Left renal cortex interstitium (tissue), 4 donors: ENCODE measurements at places on chromosomes 1 and 21. TPM values are rescaled to one million over a fixed set of nuclear protein-coding genes. Genes with fewer than 3 reads are reported as not detected.

The TENT5C gene
- 3.0 TPM for polyA plus RNA-seq

The MXRA8 gene
- 164 TPM for polyA plus RNA-seq

The VCAM1 gene
- 37.0 TPM for polyA plus RNA-seq

The ZNF683 gene
- not detected for polyA plus RNA-seq

The GPR89A gene
- 44.8 TPM for polyA plus RNA-seq

The OR10Z1 gene
- polyA plus RNA-seq, result 0.10 TPM

The S100A8 gene
- polyA plus RNA-seq, result 4.4 TPM

The RGS8 gene
- 0.06 TPM for polyA plus RNA-seq

The RNF207 gene
- polyA plus RNA-seq, result 64.1 TPM

The KCNAB2 gene
- polyA plus RNA-seq, result 5.3 TPM

The FMO3 gene
- polyA plus RNA-seq, result 0.16 TPM

The SSR2 gene
- 359 TPM for polyA plus RNA-seq

The PYHIN1 gene
- 0.29 TPM for polyA plus RNA-seq

The HTR6 gene
- 2.5 TPM for polyA plus RNA-seq

The AMY1C gene
- not detected for polyA plus RNA-seq

The RGS1 gene
- 0.68 TPM for polyA plus RNA-seq

The NUDT4B gene
- polyA plus RNA-seq, result 0.49 TPM

The RXFP4 gene
- polyA plus RNA-seq, result 0.23 TPM

The SYCP1 gene
- 0.23 TPM for polyA plus RNA-seq

The PRSS38 gene
- polyA plus RNA-seq, result not detected

The PODN gene
- polyA plus RNA-seq, result 1.7 TPM

The CLCA1 gene
- polyA plus RNA-seq, result not detected

The IPP gene
- polyA plus RNA-seq, result 27.0 TPM

The IGSF21 gene
- polyA plus RNA-seq, result 0.71 TPM

The RSBN1 gene
- polyA plus RNA-seq, result 31.1 TPM

The GOLT1A gene
- polyA plus RNA-seq, result 2.7 TPM

The AGMAT gene
- polyA plus RNA-seq, result 21.0 TPM

The MSH4 gene
- polyA plus RNA-seq, result 0.21 TPM

The MAP1LC3C gene
- 1.4 TPM for polyA plus RNA-seq

The PDPN gene
- 20.6 TPM for polyA plus RNA-seq

The CYP2J2 gene
- 1.1 TPM for polyA plus RNA-seq

The OR10J1 gene
- 0.06 TPM for polyA plus RNA-seq

The GREM2 gene
- 0.85 TPM for polyA plus RNA-seq

The RNU1-4 gene
- polyA plus RNA-seq, result not detected

The CFHR2 gene
- polyA plus RNA-seq, result not detected

The ENAH gene
- 108 TPM for polyA plus RNA-seq

The KIF17 gene
- 4.7 TPM for polyA plus RNA-seq

The TPTE gene
- polyA plus RNA-seq, result not detected

The TFF2 gene
- polyA plus RNA-seq, result 0.19 TPM

The CREB3L4 gene
- 34.0 TPM for polyA plus RNA-seq

The LRRC53 gene
- polyA plus RNA-seq, result not detected

The PLEKHA6 gene
- polyA plus RNA-seq, result 64.2 TPM
